ENCODE measurements at places on chromosomes 5 and 9.

- DNase-seq: no peak
These were observed 69.4 kb downstream of the MSX2 start for GRCh38 chr5:174793684-174794328.

DNA sequence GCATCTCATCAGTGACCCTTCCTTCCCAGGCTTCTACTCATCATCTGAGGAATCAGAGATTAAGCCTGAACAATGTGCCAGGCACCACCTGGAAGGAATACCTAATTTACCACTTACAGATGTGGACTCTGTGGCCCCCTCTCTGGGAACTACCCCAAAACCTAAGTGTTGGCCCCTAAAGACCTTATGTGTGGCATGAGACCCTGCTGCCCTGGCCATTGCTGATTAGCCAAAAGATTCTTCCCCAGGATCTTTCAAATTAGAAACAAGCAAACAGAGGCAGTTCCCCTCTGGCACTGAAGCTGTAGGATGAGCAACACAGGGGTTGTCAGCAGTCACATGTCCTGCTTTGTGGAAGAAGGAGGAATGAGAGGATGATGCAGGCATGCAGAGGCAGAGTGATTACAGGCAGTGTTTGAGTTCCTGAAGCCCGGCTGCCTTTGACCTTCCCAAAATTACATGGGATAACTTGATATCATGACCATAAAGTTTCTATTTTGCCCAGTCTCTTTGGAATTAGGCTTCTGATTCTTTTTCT, 10.6 kb downstream of the SPINK4 start:
- DNase-seq: no peak

- DNase-seq: no peak
These were observed 173.5 kb downstream of the FGF1 start for GRCh38 chr5:142512043-142513042.

DNA sequence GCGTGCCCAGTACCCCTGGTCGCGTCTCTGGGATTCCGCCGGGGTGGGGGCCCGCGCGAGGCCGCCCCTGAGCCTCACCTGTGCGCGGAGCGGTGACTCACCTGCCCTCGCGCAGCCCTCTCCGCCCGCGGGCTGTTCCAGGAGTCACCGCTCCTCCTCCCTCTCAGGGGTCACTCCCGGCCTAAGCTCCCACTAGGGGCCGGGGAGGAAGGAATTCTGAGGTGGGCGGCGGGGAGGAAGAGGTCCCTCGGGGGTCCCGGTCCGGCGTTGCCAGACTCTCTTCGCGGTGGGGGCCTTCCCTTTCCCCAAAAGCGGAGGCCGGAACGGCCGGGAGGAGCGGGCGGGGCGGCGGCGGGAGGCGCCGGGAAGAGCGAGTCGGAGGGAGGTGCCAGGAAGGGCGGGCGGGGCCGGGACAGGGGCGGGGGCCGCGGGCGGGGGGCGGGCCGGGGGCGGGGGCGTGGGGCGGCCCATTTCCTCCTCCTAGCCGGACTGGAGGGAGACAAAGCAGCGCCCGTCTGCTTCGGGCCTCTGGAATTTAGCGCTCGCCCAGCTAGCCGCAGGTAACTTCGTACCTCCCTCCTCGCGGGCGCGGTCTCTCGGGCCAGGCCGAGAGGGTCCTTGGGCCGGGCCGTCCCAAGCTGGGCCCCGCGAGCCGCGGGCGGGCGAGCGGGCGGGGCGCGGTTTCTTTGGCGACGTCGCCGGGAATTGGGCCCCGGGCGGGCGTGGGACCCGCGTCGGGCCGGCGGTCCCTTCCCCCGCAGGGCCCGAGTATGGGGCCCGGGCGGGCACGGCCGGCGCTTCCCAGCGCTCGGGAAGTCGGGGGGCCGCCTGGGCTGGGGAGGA, at the start of gene CTNNA1:
Gene CTNNA1 (plus strand): TSS at position 475 of the 843 bp plus-strand sequence. CDS start 28,500 bp downstream, outside the sequence.
- peak; percentile 33 for DNase-seq

- DNase-seq: no peak
These were observed 2.0 kb downstream of the LIFR start for GRCh38 chr5:38554403-38554802.

GRCh38 chr5:1772634-1773033, 27.0 kb downstream of the MRPL36 start:
- DNase-seq: no peak

GRCh38 chr9:127536499-127536898, 75.6 kb upstream of the STXBP1 start:
- DNase-seq: no peak

DNA sequence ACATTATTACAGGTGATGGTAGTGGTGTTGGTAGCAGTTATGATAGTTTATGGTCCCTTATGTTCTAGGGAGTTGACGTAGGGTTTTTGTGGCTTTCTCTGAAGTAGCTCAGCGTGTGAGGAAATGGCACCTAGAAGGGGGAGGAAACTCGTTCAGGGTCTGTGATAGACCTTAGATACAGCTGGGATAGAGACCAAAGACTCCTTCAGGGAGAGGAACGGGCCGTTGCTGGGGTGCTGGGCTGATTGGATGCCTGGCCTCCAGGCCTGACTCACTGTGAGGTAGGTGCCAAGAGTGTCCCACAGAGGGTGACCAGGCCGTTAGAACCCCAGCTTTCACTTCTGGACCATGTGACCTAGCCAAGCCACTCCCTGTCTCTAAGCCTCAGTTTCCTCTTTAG, 96.6 kb downstream of the DAB2IP start:
- DNase-seq: no peak

- DNase-seq: no peak
These were observed 60.6 kb upstream of the TRPC7 start for GRCh38 chr5:136425921-136426320.
